Tongue (tissue), 3 donors: ENCODE measurements at places on chromosomes 12 and 14. TPM values are rescaled to one million over a fixed set of nuclear protein-coding genes. Genes with fewer than 3 reads are reported as not detected.

DNA sequence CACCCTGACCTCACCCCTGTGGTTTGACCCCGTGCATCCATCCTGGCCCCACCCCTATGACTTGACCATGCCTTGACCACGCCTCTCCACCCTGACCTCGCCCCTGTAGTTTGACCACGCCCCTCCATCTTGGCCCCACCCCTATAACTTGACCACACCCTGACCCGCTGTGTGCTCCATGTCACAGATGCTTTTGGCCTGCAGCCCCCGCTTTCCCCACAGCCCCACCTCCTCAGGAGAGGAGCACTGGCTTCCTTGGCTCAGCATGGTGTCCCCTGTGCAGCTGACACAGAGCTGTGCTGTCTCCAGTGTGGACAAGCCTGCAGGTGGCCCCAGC lies 269.9 kb upstream of the SFSWAP start:
- DNase-seq, result no peak

The ARMH4 gene
- total RNA-seq, result 18.2 TPM

The TTC9 gene
- total RNA-seq, result 4.2 TPM

GRCh38 chr14:61797309-61797708 lies 35.1 kb downstream of the SNAPC1 start:
- DNase-seq, result no peak

The NT5DC3 gene
- total RNA-seq, result 16.0 TPM

The TEX52 gene
- total RNA-seq, result not detected

DNA sequence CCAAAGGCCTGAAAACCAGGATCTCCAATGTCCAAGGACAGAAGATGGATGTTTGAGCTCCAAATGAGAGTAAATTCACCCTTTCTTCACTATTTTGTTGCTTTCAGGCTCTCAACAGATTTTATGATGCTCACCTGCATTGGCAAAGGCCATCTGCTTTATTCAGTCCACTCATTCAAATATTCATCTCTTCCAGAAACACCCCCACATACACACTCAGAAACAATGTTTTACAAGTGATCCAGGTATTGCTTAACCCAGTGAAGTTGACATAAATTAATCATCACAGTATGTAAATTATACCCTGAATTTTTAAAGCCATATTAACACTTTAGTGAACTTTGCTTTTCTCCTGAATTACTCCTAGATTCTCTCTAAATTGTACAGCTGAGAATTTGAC lies 63.3 kb downstream of the DUSP6 start:
- DNase-seq, result no peak

The CACNA1C gene
- total RNA-seq, result 6.5 TPM

- no peak for DNase-seq
These were observed 118.9 kb downstream of the SUDS3 start for GRCh38 chr12:118495296-118495695.

GRCh38 chr14:54087376-54087775 lies 130.8 kb upstream of the BMP4 start:
- DNase-seq, result no peak

DNA sequence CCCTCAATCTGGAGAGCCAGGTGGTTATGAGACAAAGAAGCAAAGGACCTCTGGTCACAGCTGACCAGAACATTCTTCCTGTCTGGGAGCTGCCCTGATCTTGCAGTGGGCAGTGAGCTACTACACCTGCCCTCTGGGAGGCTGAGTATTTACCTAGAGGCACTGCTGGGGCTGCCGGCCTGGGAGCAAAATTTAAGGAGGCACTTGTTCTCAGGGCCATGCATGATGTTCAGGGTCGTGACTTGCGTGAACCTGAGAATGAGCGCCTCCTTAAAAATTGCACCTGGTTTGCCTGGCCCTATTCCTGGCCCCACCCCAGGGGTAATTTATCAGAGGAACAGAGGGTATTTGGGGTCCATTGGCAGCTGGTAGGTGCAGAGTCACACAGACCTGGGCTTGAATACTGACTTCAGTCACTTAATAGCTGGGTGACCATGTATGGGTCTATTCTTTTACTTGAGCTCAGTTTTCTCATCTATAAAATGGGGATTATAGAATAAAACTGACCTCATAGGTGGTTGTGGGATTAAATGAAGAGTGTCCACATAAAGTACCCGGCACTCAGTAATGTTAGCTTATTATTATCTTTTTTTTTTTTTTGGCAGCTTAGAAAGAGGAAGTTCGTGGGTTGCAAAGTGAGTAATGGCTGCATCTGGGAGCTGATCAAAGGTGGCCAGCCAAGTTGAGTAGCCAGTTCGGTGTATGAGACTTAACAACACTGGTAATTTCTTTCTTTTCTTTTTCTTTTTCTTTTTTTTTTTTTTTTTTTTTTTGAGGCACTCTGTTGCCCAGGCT lies 107.4 kb upstream of the MED13L start:
- DNase-seq, result no peak

- DNase-seq, result peak; percentile 62
These were observed 629 bp downstream of the KCNMB4 start for GRCh38 chr12:70366581-70367257.

DNA sequence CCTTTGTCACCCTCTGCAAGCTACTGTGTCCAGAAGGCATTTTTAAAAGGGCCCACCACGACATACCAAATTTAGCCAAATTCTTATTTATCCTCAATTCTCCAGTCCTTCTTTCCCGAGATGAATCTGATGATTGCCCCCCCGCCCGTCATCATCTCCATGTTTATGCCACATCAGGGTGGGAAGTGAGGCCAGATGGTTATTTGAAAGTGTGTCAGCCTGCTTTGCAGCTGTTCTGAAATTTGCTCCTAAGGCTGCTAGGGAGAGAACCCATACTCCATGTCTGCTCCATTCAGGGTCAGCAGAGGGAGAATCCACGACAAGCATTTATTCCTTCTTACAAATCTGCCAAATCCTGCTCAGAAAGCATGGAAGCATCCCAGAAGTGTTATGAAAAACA lies 337.8 kb downstream of the ADAMTS20 start:
- DNase-seq, result peak; percentile 61

- DNase-seq, result peak; percentile 17
These were observed 208.2 kb downstream of the DIO2 start for GRCh38 chr14:80003138-80003537.

The KITLG gene
- total RNA-seq, result 41.1 TPM
